Left cardiac atrium (tissue), 4 donors: ENCODE measurements at places on chromosomes 2 and 18. TPM values are rescaled to one million over a fixed set of nuclear protein-coding genes. Genes with fewer than 3 reads are reported as not detected.

DNA sequence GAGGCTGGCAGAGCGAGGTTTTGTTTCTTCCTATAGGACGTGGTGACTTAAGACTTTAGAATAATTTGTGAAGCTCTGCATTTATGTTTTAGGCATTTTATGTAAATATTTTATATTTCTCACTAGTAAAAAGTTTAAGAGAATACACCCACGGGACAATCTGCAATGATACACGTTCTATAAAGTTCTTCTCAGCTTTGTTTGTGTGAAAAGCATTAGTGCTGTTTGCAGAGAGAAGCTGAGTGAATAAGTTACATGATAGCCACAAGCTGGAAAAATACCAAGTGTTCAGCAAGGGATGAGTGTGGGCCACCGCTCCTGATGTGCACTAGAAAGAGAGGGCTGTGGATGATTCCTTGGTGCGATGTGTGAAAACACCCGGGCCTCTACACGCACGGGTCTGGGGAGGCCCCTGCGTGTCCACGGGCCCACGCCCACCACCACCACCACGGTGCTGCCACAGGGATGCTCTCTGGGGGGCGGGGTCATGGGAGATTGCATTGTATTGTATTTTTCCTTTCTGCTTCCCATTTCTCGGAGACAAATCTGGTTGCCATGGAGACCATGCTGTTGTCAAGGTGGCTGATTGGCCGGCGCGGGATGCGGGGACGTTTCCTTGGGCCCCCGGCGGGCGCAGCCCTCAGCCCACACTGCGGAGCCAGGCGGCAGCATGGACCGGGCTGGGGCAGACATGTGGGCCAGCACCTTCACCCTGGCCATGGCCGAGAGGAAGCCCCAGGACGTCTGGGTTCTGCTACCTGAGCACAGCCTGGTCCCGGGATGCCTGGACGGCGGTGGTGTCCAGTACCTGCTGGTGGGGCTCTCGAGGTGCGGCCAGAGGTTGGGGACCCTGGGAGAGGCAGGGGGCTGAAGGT lies at the start of gene RTP5:
TSS of gene RTP5 (plus strand) at position 643 of the 875 bp plus-strand sequence. CDS start at position 671, 28 bp downstream.
- DNase-seq = no peak

DNA sequence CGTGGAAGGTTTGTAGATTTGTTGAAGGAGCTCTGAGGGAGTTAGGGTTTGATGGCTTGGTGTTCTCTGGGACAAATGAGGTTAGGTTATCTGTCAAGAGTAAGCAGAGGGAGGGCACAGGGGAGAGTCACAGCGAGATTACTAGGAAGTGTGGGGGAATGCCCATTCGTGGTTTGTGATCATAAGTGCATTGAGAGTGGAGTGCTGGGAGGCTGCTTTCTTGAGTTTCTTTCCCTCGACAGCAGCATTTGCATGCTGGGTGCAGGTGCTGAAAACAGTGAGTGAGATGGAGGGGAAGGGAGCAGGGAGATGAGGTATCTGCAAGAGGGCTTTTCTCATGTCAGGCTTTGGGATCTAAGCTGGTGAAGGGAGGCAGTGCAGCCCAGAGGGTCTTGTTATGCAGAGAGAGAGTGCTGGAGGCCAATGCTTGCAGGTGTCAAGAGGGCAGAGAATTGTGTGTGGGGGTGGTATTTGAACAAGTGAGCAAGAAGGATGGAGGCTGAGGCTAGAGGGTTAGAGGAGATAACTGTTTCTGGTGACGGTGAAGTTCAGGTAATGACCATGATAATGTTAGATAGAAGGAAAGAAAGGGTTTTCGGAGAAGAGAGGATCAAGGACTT lies 8.8 kb downstream of the RALB start:
- DNase-seq = no peak

- DNase-seq = no peak
Observed at GRCh38 chr2:43333101-43333655, 106.8 kb upstream of the ZFP36L2 start.

- DNase-seq = no peak
Observed at GRCh38 chr2:203689426-203690116, 16.9 kb upstream of the CD28 start.

DNA sequence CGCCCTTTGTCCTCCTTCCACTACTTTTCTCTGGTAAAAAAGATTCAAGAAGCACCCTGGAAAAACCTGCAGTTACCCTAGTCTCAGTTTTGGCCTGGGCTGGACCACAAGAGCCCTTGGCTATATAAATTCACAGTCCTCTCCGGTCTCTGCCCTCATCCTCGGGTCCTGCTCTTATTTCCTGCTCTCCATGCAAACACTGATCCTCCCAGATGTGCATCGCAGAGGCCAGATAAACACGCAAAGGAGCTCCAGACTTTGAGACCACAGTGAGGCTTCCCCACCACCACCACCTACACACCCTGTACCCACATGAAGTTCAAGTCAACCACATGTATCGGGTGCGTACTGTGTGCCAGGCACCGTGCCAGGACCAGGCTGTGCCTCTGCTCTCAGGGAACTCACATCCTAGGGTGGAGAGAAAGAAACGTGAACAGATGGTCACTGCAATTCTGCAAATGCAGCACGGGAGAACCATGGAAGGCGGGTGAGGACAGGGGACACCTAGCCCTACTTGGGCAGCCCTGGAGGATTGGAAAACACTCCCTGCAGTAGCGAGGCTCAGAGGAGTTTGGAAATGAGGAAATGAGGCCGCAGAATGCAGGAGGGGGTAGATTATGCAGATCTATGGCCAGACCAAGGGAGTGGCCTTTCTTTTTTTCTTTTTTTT lies 7.4 kb downstream of the CTDSP1 start:
- peak; percentile 69 for DNase-seq

DNA sequence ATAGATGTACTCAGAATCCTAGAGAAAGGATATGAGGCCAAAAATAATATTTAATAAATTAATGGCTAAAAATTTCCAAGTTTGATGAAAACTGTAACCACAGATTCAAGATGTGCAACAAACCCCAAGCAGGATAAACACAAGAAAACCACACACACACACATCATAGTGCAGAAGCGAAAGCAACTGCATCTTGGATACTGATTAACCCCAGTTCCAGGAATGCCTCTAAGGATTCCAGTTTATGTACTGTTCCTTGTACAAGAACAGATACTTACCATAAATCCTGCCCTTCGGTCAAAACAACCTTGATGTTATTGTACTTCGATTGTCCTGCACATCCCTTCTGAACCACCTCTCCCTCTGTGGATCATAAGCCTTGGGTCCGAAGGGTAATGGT lies 122.8 kb upstream of the PID1 start:
- DNase-seq = no peak

GRCh38 chr2:136738044-136738443 lies 27.3 kb upstream of the THSD7B start:
- DNase-seq = no peak

DNA sequence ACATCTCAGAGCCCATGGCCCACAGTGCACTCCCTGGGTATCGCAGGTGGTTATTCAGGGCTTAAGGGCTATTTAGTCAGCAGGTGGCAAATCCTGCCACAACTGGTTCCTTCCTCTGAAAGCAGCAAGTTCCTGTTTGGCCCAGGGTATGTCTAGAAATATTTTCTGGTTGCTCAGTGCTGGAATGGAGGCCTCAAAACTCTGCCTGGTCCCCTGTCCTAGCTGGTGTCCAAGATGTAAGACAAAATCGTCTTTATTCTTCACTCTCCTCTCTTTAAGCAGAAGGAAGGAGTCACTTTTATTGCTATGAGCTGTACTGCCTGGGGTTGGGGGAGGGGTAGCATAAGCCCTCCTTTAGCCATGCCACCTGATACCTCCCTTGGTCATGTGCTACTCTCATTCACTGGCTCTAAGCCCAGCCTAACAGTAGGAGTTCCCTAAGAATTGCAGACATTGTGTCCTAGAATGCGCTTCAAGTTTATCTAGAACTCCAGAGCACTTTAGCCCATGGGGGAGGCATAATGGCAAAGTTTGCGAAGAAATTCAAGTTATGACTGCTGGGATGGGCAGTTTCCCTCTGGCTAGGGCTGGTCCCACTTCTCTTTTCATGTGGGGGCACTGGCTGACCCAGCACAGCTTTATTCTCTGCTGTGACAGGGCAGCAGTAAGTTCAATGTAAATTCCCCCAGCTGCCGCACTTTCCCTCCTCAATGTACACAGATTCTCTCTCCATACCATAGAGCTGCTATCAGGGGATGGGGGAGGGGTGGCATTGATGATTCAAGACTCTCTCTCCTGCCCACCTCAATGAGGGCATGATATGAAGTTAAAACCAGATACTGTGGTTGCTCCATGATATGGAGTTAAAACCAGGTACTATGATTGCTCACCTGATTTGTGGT lies 27.1 kb upstream of the CWC22 start:
- no peak for DNase-seq

- no peak for DNase-seq
Observed at GRCh38 chr2:128544321-128545037, 225.8 kb upstream of the HS6ST1 start.

- no peak for DNase-seq
Observed at GRCh38 chr2:30741576-30741975, 65.7 kb downstream of the CAPN13 start.

GRCh38 chr2:234569776-234570430 lies 73.0 kb upstream of the ARL4C start:
- no peak for DNase-seq

GRCh38 chr2:136206613-136207012 lies 88.7 kb upstream of the CXCR4 start:
- no peak for DNase-seq

DNA sequence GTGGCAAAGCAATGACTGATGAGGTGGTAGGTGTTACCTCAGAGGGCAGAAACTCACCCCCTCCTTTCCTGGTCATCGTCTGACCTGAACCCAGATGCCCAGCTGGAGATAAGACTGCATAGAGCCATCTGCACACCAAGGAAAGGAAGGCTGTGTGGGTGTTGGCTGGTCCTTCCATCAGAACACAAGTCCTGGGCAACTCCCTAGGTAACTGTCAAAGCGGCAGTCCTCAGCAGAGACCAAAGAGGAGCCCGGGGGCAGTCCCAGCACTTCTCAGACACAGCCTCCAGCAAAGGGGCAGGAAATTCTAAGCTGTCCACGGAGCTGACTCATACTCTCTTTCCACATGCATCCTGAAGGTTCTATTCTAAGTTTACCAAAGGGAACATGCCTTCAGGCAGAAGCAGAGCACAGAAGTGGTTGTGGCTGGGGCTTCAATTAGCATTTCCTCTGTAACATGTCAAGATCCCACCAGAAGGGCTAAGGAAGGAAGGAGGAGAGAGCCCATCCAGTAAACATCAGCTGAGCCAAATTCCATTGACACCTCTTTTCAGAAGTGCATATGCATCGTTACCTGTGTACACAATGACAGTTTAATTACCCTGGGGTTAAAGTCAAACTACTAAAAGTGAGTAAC lies 54.7 kb downstream of the SPRED2 start:
- no peak for DNase-seq

DNA sequence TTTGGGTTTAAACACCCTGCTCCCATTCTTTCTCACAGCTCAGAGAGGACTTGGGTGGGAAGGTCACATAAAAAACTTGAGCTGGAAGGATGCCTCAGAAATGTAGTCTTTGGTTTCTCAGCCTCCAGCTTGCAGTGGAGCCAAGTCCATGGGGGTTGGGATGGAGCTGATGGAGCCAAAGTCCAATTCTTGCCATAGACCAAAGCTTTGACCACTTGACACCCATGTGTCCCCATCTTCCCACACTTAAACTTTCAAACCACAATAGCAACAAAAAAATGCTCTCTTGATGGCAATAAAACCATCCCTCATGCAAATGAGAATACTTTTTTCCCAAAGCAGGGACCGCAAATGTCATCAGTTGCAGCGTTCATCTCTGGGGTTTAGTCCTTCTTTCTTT lies 14.7 kb upstream of the DAW1 start:
- DNase-seq = no peak

DNA sequence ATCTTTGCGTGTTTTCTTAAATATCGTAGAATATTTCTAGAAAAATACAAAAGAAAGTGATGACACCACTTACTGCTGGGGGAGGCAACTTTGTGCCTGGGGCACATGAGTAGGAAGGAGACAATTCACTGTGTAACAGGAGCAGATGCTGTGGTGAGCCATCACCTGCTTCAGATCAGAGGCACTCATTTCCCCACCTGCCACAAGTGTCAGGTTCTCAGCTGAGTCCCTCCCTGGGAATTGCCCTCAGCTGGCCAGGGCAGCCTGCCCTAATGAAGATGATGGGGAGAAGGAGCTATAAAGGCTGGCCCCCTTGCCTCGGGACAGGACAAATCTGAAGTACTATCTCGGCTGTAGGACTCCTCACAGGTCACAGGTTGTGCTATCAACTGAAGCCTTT lies 322.8 kb downstream of the STK39 start:
- no peak for DNase-seq

GRCh38 chr2:127134833-127135830 lies 28.2 kb upstream of the BIN1 start:
- no peak for DNase-seq

- DNase-seq = no peak
Observed at GRCh38 chr2:201349601-201350000, 7.5 kb downstream of the FLACC1 start.

DNA sequence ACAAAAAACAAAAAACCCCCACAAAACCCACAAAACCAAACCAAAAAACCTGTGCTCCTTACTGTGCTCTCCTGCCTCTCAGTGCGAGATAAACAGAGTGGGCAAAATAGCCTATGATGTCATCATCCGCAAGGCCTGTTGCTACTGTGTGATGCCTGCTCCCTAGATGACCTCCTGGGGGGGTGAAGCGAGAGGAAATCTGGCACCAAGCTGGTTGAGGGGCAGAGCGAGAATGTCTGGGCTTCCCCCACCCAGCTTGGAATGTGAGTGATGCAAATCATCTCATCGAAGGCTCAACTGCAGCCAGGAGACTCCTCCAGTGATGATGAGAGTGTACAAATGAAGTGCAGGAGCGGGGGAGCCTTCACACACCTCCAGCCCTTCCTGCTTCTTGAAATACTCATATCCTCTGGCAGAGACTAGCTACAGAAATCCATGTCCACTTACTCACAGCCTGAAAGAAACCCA lies 57.7 kb upstream of the MAP4K3 start:
- peak; percentile 48 for DNase-seq

- no peak for DNase-seq
Observed at GRCh38 chr2:33292981-33293595, 183.4 kb upstream of the RASGRP3 start.

- no peak for DNase-seq
Observed at GRCh38 chr18:60951091-60951490, 382.1 kb upstream of the CDH20 start.

The SLC9A4 gene
- not detected for total RNA-seq

The DIPK1C gene
- total RNA-seq = 1.5 TPM

The VIT gene
- 23.7 TPM for total RNA-seq

The SCLY gene
- 9.6 TPM for total RNA-seq

The IL36G gene
- total RNA-seq = not detected
